Hair follicle dermal papilla cell (primary cell): ENCODE measurements at places on chromosomes 2 and 18. TPM values are rescaled to one million over a fixed set of nuclear protein-coding genes. Genes with fewer than 3 reads are reported as not detected.

The ZC3H6 gene
- total RNA-seq: 4.9 and 5.2 TPM in 2 replicates

The PFN4 gene
- total RNA-seq: 0.16 and 0.97 TPM in 2 replicates

The FAM161A gene
- 0.61 and 1.6 TPM in 2 replicates for total RNA-seq

The ACKR3 gene
- total RNA-seq: 17.8 and 27.7 TPM in 2 replicates

The ME2 gene
- total RNA-seq: 26.6 and 27.4 TPM in 2 replicates

The DNER gene
- total RNA-seq: 0.12 TPM in 1 of 2 replicates, not detected in the other

The GMPPA gene
- total RNA-seq: 65.2 and 65.4 TPM in 2 replicates

The KDSR gene
- 33.3 and 39.5 TPM in 2 replicates for total RNA-seq

The CTNNA2 gene
- total RNA-seq: under 0.01 TPM in 1 of 2 replicates, not detected in the other

The PROKR1 gene
- total RNA-seq: not detected in 2 replicates

The CROCC2 gene
- total RNA-seq: 0.49 and 0.81 TPM in 2 replicates

The IL18R1 gene
- total RNA-seq: 1.3 and 5.7 TPM in 2 replicates

The ITGB6 gene
- 0.49 and 0.61 TPM in 2 replicates for total RNA-seq

The RFTN2 gene
- 10.4 and 17.5 TPM in 2 replicates for total RNA-seq

The ERMN gene
- total RNA-seq: 0.32 and 0.73 TPM in 2 replicates

The METTL8 gene
- total RNA-seq: 24.2 and 27.1 TPM in 2 replicates

The SGO2 gene
- total RNA-seq: 1.7 and 2.3 TPM in 2 replicates

The SLC4A5 gene
- 0.81 and 1.1 TPM in 2 replicates for total RNA-seq

The SERPINB5 gene
- 0.65 and 1.1 TPM in 2 replicates for total RNA-seq

The STARD6 gene
- total RNA-seq: not detected in 2 replicates

The SAG gene
- not detected in 2 replicates for total RNA-seq

The SNORC gene
- 1.3 and 1.5 TPM in 2 replicates for total RNA-seq
